CD8-positive, alpha-beta T cell (primary cell): ENCODE measurements at places on chromosomes 5 and 9.

DNA sequence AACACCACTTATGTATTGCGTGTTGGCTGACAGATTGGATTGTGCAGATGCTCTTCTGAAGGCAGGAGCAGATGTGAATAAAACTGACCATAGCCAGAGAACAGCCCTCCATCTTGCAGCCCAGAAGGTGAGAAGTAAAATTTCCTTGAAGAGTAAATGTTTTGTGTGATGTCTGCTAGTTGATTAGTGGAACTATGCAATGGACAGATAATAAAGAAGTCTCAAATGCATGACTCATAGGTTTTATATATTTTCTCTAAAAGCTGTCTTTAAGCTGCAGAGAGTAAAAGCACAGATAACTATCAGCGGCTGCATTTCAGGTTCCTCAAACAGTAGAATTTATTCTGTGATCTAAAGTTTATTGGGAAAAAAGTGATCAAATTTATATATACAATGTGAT lies 27.4 kb downstream of the INVS start:
- DNase-seq, result no peak

GRCh38 chr5:97452646-97453045 lies 269.6 kb upstream of the RIOK2 start:
- DNase-seq, result no peak

DNA sequence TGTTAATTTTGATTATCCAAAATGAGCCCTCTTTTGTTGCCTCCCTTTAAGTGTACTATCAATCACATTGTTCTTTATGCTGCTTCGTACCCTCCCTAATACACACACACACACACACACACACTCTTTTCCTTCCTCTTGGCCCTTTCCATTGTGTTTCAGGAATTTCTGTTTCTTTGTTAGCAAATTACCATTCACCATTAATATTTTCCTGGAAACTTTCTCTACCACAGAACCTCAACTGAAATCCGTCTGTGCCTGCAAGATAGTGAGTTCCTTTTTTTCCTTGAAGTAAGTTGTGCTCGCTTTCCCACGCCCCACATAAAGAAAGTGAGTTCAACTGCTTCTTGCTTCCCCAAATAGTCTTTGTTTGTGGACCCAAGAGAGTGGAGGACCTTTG lies 61.8 kb downstream of the SMIM15 start:
- no peak for DNase-seq

DNA sequence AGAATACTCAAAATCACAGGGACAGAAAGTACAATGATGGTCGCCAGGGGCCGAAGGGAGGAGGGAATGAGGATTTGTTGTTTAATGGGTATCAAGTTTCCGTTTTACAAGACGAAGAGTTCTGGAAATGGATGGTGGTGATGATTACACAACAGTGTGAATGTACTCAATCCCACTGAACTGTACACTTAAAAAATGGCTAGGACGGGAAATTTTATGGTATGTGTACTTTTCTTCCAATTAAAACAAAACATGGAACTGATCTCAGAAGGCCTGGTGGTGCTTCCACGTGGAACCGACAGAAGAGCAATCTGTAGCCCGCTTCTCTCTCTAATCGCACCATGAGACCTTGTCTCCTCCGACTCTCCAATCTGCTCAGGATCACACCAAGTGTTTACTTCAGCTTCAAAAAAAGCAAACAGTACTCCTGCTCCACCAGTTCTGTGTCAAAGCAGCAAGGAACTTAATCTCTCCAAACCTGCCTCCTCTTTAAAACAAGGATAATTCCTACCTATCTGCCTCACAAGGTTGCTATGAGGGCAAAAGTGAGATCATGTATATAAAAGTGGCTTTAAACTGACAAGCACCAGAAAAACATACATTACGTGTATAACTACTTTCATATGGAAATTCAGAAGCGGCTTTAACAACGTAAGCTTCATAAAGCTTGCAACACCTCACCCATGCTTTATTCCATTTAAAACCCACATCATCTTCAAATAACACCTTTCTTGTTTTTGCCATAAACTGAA lies 2.1 kb downstream of the ECPAS start:
- DNase-seq, result no peak

DNA sequence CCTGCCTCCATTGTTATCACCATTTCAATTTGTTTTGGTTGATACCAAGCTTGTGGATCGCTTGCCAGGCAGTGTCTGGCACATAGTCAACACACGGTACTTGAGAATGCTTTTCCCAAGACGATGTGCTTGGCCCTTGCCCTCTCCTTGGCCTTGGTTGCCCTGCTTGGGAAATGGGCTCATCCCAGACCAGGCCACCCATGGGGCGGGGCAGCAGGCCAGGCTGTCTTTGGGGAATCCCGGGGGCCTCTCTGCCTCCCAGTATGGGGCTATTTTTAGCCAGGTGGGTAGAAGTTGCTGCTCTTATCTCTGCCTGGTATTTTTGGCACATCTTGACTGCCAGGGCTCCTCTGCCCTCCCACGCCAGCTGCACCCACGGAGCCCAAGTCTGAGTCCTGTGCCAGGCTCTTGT lies 49.9 kb downstream of the LMX1B start:
- DNase-seq, result no peak
